ENCODE measurements at places on chromosomes 6 and 20.

DNA sequence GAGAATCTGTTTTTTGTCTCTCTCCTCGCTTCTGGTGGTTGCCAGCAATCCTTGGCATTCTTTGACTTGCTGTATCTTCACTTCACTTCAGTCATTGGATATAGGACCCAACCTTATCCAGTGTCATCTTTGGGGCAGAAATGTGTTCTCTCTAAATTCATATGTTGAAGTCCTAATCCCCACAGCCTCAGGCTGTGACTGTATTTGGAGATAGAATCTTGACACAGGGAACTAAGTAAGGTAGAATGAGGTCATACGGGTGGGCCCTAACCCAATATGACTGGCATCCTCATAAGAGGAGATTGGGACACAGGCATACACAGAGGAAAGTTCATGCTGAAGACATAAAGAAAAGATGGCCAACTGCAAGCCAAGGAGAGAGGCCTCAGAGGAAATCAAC lies 51.9 kb upstream of the TPD52L1 start:
- DNase-seq = no peak

DNA sequence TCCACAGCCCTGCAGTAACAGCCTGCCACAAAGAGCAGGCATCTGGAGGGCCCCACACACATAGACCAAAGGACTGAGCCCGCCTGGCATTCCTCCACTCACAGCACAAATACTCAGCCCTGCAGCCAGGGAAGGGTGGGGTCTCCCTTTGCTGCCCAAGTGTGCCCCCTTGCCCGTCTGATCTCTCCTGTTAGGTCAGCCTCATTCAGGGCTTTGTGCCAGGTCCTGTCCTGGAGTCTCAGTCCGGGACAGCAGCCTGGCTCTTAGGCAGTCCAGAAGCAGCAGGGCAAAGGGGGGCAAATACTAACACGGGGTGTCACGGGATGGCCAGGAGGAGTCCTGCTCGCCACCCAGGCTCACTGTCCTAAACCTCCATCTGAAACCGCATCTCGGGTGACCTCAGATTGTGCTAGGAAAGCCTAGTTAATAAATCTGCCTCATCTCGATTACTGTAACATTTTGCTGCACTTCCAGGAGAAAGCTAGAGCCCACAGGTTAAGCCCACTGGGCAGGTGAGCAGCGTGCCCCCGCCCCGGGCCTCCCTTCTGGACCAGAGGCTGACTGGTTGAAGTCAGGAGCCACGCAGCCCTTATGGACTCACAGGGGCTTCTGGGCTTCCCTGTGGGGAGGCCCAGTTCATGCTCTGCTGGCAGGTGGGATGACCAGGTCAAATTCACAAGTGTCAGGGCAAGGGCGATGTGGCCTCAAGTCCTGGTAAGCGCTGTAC lies 3.2 kb upstream of the OGFR start:
- no peak for DNase-seq

GRCh38 chr6:157744102-157744601 lies 78.9 kb upstream of the SNX9 start:
- no peak for DNase-seq

DNA sequence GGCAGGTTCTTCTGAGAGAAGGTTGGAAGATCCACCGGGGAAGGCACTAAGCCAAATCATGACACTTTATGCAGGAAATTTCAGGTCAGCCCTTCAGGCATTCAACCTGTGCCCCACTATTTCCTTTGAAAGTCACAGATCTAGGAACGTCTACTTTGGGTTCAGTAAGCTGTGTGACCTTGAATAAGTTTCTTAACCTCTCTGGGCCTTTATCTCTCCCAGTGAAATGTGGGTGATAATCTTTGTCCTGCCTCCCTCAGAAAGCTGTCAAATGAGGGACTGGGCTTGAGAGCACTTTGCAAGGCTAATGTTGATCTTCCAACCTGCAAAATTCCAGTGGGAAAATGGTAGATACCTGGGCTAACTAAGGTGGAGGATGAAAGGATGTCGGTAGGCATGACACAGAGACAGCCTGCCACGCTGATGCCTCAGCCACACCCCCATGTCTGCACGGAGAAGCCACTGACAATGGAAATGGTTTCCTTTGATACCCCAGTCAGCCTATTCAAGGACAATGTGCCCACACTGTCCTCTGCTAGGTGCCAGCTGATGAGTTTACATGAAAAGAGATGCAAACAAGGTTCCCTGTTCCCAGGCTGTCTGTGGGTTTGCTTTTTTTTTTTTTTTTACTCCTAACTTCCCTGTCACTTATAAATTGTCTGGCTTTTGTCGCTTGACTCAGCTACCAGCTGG lies 9.3 kb downstream of the BNIP5 start:
- DNase-seq = no peak

- DNase-seq = no peak
Measured at GRCh38 chr6:166173281-166173951, 5.8 kb upstream of the TBXT start.

GRCh38 chr6:25004357-25004756 lies 68.6 kb upstream of the RIPOR2 start:
- no peak for DNase-seq

DNA sequence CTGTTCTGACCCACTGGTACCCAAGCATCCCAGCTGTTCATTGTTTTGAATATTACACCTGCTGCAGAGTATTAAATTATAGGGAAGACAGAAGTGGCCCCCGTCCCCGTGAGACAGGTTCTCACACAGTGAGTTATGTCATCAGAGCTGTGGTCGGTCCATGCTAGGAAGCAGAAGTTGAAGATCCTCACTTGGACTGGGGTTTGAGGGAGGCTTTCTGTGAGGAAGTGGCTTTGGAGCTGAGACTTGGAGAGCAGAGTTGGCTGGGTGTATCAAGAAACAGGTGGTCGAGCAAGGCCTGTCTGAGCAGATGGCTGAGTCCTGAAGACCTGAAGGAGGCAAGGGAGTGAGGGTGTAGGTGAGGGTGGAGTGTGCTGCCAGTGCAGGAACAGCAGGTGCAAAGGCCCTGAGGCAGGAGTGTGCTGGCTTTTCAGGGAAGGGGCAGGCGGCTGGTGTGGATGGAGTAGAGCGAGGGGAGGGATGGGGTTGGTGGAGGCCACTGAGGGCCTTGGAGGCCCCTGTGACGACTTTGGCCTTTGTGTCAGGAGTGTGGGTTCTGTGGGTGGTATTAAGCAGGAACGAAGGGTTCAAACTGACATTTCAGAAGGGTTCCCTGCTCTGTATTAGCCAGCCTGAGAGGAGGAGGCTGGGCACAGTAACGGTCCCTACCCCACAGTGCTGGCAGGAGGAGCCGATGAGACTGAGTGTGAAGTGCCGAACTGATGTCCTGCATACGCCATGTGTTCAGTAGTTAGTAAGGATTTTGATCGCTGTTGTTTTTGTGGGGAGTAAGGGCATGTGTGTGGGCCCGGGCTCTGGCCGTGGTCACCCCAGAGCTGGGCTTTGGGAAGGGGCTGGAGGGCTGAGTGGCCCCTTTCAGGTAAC lies 11.8 kb downstream of the SRC start:
- DNase-seq = no peak

DNA sequence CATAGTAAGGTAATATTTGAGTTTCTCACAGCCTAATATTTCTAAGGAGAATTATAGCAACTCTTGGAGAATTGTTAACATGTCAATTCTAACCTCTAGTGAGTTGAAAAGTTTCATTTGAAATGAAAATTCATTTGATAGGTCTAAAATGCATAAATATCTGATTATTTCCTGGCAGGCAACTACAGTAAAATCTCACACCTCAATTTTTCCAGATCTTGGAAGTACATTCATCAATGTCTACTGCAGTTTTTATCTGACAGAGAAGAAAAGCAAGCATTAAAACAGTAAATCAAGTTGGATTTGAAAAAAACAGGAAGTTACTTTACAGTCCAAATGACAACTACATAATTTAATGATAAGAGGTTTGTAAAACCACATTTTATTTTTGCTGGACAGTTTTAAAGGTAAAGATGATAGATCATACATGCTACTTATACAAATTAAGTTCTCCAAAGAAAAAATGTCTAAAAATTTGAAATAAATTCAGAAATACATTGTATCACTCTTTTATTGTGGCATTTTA lies 631.3 kb downstream of the EYS start:
- no peak for DNase-seq

DNA sequence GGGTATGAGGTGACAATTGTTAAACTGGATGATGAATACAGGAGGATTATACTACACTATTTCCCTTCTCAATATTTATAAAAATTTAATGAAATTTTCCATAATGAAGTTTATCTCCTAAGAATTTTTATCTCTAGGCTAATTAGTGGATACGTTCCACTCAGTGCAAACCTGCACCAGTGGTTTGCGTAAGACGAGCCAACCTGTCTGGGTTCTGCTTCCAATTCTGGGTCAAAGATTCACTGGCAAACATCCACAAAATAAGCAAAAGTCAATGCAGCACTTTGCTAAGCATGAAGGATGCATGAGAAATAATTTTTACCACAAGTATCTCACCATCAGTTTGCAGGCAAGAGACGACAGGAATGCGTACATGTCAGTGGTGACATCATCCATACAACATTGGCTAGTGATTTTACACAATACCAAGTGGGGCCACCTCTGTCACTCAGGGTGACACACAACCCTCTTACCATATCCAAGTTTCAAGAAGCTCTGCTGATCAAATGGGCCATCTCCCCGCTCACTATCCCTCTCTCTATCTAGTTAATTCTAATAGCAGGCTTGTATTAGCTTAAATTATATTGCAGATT lies 51.7 kb downstream of the FAM50B start:
- DNase-seq = no peak

- peak; percentile 91 for DNase-seq
Measured at GRCh38 chr20:29878281-29878741, 1379.2 kb upstream of the DEFB115 start.

GRCh38 chr6:10460096-10460495 lies 45.2 kb upstream of the TFAP2A start:
- DNase-seq = no peak
